ENCODE measurements at places on chromosomes 1 and 21. TPM values are rescaled to one million over a fixed set of nuclear protein-coding genes. Genes with fewer than 3 reads are reported as not detected.

DNA sequence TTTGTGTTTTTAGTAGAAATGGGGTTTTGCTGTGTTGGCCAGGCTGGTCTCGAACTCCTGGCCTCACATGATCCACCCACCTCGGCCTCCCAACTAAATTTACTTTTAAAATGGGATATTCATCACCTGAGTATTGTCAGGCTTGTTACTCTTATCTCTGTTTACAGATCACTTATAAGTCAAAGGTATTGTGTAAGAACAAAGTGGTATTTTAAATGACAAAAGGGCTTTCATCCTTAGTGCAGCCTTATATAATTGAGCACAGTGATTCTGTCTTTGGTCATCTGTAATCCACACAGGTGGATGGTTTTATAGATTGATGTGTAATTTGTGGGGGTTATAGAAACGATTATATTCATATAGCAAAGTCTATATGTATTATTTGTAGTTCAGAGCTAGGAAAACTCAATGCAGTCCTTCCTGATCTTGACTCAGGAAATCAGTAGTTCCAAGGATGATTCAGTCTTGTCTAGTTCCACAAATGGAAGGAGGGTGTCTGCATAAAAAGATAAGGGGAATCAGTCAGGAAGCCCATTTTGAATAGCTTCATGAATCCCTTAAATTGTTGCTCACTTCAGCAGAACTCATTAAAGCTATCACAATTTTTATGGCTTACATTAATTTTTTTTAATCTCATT, 34.6 kb downstream of the STXBP3 start:
- no peak overlapping the region for H3K4me3 ChIP-seq
- no peaks in the 10 kb centered on the region for H3K27me3 ChIP-seq
- no peak overlapping the region for H3K27ac ChIP-seq
- no peaks in the 10 kb centered on the region for H3K4me1 ChIP-seq

DNA sequence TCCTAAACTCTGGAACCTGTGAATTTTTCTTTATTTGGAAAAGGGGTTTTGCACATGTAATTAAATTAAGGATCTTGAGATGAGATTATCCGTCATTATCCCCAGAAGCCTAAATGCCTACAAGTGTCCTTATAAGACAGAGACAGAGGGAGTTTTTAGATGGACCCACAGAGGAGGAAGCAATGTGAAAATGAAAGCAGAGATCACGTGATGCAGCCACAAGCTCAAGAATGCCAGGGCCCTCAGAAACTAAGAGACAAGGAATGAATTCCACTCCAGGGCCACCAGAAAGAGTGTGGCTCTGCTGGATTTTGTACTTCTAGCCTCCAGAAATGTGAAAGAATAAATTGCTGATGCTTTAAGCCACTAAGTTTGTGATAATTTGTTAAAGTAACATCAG, 183.6 kb upstream of the UBE2U start:
- H3K27ac ChIP-seq = no peak overlapping the region
- peaks cover 11% of the 10 kb centered on the region for H3K4me1 ChIP-seq
- H3K36me3 ChIP-seq = no peaks in the 10 kb centered on the region

DNA sequence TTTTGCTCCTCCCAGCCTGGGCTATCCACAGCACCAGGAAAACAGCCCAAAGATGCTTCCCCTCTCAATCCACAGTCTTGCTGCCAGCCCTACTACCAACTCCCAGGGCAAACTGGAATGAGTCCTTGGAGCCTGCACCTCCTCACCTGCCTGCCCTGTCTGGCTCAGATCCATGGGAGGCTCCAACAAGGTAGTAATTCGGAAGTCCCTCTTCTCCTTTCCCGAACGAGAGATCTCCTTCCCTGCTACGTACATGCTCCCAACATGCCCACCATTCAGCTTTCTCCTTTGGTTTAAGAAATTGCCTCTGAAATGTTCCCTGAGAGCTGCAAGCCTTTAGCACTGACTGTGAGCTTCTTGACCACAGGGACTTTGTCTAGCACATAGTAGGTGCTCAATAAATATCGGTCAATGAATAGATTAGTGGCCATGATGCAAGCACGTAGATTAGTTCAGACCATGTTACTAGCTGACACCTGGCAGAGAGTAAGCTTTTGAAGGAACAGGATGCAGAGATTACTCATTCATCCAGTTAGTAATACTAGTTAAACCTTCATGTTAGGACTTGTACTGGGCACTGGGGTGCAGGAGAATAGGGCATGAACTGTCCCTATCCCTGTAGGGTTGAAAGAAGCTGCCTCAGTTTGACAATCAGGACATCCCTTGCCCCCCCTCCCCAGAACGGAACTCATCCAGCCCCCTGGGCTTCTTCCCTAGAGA, 80.1 kb downstream of the DISP3 start:
- peaks cover 39% of the 10 kb centered on the region for H3K27me3 ChIP-seq
- H3K36me3 ChIP-seq = no peaks in the 10 kb centered on the region
- H3K4me3 ChIP-seq = no peak overlapping the region
- no peak overlapping the region for H3K27ac ChIP-seq
- no peaks in the 10 kb centered on the region for H3K4me1 ChIP-seq

DNA sequence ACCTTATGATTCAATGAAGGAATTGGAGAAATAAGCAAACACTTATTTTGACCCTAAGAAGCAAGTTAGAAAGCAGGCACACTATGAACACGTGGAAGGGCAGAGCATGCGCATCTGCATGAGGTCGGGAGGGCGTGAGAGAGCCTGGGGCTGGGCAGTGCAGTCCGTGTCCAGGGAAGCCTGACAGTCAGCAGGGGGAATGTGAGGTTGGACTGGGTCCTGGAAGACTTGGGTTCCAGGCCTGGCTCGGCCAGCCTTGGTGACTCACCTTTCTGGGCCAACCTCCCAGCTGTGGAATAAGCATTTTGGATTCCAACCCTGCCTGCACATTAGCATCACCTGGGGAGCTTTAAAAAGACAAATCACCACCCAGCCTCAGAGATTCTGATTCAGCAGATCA, 26.6 kb upstream of the LMX1A start:
- no peak for DNase-seq
- H3K4me3 ChIP-seq = no peak overlapping the region
- H3K4me1 ChIP-seq = no peaks in the 10 kb centered on the region
- no peaks in the 10 kb centered on the region for H3K36me3 ChIP-seq
- peaks cover 21% of the 10 kb centered on the region for H3K27me3 ChIP-seq
- H3K27ac ChIP-seq = no peak overlapping the region

LIN28A gene
- total RNA-seq = not detected

SYDE2 gene
- 2.7 TPM for total RNA-seq
